ENCODE measurements at places on chromosomes 7 and 10.

DNA sequence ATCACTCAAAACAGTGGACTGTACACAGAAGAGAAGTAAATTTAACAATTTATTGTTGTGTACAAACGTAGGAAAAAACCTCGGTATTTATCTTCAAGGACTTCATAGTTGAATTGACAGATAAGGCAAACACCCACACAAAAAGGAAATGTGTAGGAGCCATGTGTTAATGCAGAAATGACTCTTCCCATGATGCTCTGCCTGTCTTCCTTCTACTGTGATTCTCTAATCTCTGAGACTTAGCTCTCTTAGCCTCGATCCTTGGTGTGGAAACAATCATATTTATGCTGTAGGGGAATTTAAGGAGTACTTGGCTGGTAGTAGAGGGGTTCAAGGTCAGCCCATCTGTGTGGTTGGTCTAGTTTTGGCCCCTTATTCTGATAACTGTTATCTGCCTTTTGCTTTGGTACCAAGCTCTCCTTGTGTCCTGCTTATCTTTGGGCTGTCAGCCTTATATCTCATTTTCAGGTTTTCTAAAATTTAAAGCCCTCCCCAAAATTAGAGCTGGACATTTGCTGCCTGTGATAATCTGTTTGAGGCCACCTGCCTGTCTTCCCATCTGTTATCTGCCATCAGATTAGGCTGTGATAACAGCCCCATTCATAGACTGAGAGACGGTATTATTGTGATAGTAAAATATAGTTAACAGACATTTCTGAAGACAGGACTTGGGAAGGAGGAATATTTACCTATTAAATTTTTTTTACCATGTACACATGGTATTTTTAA lies 81.7 kb downstream of the GPR85 start:
- DNase-seq: no peak

DNA sequence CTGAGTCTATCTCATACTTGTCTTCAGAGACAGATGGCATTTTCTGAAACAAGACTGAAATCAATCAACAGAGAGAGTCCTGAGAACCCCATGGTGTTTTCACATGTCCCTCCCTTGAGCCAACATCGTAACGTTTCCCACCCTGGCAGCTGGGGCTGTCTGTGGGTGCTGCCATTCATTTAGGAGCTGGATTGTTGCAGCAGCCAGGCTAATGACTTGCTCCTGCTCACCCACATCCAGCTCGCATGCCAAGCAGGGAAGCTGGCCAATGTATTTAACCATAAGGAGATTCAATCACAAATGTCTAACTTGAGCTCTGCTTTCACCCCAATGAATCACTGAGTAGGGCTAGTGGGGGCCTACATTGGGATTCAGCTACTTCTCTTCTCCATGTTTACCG lies 146.1 kb downstream of the ADRA2A start:
- no peak for DNase-seq

- no peak for DNase-seq
Measured at GRCh38 chr10:116410351-116410750, 17.3 kb upstream of the PNLIPRP3 start.

DNA sequence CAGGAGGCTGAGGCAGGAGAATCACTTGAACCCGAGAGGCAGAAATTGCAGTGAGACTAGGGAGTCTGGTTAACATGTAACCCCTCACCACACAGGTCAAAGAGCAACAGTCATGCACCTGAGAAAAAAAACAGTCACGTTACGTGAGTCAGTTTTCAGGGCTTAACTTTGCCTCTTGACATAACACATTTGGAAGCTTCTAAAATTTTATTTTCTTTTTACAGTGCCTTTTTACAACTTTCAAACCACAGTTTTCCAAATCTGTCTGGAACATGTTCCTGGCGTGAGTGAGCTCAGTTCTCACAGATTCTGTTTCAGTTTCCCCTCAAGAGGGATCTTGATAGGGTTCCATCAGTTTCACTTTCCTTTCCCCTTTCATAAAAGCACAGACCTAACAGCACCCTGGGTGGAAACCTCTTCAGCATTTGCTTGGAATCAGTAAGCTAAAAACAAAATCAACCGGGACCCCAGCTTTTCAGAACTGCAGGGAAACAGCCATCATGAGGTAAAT lies 4.4 kb downstream of the IFIT3 start:
- no peak for DNase-seq

GRCh38 chr10:34406463-34407323 lies 408.4 kb downstream of the PARD3 start:
- no peak for DNase-seq

DNA sequence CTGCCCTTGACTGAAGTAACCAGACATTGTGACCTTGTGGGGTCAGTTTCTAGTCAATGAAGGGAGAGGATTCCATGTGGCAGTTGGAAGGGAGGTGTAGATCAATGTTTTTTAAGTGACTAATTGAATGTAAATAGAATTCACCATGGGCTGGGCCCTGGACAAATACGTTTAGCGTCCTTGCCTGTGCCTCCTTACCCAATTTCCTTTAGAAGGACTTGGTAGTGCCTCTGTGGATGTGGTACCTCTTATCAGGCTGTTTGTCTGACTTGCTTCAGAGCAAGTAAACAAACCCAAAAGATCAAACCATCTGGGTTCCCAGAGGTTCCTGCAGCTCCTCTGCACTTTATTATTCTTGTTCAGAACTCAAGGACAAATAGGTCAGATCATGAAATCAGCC lies 4.3 kb upstream of the KAT6B start:
- DNase-seq: no peak

DNA sequence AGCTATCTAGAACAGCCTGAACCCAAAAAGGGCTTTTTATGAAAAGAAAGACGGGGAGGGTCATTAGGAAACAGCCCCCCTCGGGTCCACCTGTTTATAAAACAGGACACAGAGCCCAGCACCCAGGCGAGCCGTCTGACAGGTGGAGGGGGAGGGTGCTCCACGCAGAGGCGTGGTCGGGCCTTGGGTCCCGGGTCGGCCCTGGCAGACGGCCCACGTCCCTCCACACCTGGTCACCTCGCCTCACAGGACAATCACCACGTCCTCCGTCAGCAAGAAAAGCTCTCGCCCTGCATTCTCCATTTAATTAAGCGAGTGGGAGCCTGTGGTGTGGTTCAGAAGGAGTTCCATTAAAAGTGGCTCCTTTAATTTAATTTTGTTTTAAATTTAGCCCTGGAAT lies 42.3 kb upstream of the FOXL3 start:
- no peak for DNase-seq

- DNase-seq: no peak
Measured at GRCh38 chr10:33353853-33354252, 19.4 kb upstream of the NRP1 start.

- no peak for DNase-seq
Measured at GRCh38 chr7:18570890-18571478, 75.4 kb downstream of the HDAC9 start.
